Adrenal gland (tissue), 19 donors: ENCODE measurements at places on chromosomes 1 and 21.

DNA sequence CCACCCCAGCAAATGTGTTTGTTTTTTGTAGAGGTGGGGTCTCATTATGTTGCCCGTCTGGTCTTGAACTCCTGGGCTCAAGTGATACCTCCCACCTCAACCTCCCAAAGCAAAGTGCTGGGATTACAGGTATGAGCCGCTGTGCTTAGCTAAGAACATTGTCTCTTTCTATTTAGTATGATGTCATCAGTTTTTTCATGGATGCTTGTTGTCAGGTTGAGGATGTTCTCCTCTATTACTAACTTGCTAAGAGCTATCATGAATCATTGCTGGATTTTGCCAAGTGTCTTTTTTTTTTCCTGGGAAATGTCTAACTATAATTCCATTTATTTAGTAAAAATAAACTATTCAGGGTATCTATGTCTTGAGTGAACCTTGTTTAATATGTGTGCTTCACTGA, 19.0 kb upstream of the MPC2 start:
- no peak for DNase-seq

DNA sequence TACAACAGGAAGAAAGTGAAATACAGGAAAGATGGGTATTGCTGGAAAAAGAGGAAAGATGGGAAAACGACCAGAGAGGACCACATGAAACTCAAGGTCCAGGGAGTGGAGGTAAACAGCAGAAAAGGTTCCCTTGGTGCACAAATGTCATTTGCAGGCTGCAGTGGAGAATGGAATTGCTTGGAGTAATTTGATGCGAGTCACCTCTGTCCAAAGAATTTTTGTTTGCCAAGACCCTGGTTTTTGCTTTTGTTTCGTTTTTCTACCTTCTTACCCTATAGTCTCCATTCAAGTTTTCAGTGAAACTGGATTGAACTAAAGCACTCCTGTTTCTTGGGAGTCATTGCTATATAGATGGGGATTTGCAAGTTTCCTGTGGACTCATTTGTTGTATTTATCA, 464.3 kb downstream of the CAMTA1 start:
- no peak for DNase-seq

GRCh38 chr1:65267271-65267670, 42.1 kb upstream of the DNAJC6 start:
- DNase-seq, result no peak

GRCh38 chr1:234720709-234721441, 110.9 kb upstream of the IRF2BP2 start:
- DNase-seq, result no peak

GRCh38 chr1:18637511-18637960, 6.9 kb downstream of the PAX7 start:
- DNase-seq, result no peak

DNA sequence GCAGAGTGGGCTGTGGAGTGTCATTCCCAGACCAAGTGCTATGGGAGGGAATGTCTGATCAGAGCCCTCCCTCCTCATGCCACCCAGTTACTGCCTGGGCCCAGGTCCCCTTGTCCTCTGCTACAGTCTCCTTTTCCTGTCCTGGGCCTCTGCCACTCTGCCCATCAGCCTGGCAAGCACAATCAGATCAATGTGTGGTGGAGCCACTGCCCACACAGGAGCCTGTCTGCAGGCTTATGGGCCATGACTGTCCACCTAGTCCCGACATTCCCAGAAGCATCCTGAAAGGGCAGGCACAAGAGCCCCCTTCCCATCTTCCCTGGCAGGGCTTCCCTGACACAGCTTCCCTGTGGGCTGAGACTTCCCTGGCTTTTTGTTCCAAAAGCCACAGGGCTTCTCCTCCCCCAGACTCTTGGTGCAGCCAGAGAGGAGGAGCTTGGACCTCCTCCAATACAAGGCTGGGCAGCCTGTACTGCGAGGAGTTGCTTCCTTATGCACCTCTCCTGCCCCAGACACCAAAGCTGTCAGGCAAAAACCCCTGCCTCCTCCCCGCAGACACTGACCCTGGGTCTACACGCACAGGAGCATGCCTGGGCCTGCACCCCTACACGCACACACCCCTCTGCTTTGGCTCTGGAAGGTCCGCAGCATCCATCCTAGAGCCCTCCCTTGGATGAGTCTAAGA, 29.2 kb upstream of the CNTN2 start:
- DNase-seq, result no peak

DNA sequence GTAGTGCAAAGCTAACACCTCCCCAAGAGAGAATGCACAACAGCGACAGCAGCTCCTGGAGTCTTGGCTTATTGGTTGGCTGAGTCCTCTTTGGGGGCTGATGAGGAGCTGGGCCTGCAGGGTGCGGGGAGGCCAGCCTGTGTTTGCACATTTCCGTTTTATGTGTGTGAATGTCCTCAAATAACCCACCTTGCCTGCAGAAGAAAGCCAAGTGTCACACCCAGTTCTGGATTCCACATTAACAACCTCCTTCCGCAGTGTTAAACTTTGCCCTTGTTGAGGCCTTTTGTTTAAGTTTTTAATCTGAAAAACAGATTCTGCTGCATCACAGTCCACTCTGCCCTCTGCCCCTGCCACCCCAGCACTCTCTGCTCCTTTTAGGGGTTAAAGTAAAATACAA, 274.5 kb downstream of the TM2D1 start:
- no peak for DNase-seq

DNA sequence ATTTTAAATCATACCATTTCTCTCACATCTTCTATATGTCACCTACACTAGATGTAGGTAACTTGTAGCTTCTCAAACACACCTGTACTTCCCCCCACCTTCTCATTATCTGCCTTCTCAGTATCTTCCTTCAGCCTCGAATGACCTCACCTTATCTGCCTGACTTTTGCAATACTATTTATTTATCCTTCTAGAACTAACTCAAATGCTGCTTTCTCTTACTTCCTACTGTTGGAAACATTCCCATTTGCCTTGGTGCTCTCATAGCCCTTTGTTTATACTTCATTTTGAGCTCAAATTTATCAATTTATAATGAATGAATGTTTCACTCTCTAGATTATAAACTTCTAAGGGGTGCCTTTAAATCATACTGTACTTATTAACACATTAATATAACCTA, 50.4 kb upstream of the KIAA1614 start:
- no peak for DNase-seq

- no peak for DNase-seq
Measured at GRCh38 chr21:39529026-39529425, 77.3 kb downstream of the SH3BGR start.

- no peak for DNase-seq
Measured at GRCh38 chr1:246923482-246923881, 8.3 kb downstream of the AHCTF1 start.

GRCh38 chr1:86419277-86419903, 4.6 kb upstream of the CLCA2 start:
- DNase-seq, result no peak

DNA sequence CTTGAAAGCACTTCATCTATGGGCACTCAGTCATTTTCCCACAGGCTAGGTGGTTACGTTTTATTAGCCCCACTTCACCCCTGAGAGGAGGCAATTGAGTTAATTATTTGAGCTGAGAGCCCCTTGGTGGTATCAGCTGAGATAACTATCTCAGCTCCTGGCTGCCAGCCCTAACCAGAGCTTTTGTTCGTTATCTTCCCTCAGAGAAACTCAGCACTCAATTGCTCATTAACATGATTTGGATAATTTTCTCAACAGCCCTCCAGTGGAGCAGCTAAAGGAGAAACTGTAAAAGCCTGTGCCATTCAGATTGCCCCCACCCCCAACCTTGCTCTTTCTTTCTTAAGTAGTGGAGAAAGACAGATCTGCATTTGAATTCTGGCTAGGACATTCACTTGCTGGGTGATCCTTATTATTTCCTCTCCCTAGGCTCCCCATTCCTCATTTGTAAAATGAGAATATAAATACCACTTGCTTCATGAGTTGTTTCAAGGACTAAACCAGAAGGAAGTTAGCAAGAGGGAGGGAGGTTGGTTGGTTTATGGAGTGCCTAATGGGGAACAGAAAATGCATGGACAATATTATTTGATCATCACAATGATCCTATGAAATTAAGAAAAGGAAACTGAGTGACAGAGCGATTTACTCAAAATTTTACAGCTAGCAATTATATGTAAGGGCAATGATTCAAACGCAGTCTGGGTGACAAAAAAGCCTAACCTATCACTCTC, 218.7 kb upstream of the FGGY start:
- DNase-seq, result no peak

DNA sequence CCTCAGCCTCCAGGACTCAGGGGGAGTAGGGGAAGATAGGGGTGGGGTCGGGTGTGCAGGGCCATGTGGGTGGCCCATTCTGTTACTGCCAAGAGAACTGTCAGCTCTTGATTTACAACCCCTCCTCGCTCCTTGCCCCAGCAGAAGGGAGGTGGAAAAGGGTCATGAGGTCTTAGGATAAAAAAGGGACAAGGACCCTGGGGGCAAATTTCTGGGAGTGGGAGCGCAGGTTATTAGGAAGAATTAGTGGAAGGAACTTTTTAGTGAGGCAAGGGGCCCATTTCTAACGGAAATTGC, 812 bp downstream of the FAM110D start:
- no peak for DNase-seq

GRCh38 chr1:243325305-243325890, 69.6 kb downstream of the SDCCAG8 start:
- DNase-seq, result no peak

DNA sequence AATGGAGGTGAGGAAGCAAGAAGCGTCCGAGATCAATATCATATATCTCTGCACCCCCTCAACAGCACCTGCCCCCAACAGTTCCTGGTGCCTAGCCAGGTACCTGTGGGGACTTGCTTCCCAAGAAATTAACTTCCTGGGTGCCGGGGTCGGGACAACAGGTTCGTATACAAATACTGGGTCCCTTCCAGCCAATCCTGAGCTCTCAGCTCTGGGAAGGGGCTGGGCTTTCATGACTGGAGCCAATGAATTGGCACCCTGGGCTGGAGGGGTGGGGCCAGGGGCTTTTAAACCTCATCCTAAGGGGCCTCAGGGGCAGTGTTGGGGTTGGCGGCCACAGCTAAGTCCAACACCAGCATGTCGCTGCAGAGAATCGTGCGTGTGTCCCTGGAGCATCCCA, at the start of gene PADI3:
Gene PADI3, plus strand, starts transcription at position 318 of the 400 bp plus-strand sequence. Its CDS starts 40 bp downstream, at position 358.
- no peak for DNase-seq

DNA sequence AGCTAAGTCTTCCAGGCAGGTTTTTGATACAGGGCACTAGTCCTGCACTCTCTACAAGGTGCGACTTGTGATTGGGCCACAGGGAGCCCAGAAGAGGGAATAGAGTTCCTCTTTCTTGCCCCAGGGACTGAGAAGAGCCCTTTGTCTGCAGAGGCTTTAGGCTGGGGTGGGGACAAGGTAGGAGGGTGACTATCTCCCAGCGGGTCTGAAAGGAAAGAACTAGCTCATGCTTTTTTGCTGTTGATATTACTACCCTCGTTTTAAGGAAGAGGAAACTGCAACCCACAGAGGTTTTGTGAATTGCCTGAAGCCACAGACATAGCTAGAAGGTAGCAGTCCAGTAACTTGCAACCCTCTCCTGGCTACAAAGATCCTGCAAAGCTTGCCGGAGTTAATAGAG, 615.2 kb downstream of the MATN1 start:
- no peak for DNase-seq

DNA sequence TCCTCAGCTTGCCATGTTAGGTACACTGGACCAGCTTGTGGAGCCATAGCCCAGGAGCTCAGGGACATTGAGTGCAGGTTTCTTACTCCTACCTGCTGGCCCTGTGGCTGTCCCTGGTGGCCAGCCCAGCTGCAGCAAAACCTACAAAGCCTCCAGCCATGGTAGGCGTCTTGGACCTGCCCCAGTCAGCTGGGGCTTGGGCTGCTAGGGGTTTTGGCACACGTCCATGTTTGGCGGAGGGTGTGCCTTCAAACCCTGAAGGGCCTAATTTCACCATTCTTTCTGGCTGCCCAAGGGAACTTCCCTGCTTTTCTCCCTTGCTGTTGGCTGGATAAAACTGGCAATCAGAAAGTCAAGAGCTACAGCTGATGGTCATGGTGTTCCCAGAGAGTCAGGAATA, 25.4 kb downstream of the HMGCS2 start:
- DNase-seq, result no peak
